ENCODE measurements at places on chromosomes 5 and 9.

DNA sequence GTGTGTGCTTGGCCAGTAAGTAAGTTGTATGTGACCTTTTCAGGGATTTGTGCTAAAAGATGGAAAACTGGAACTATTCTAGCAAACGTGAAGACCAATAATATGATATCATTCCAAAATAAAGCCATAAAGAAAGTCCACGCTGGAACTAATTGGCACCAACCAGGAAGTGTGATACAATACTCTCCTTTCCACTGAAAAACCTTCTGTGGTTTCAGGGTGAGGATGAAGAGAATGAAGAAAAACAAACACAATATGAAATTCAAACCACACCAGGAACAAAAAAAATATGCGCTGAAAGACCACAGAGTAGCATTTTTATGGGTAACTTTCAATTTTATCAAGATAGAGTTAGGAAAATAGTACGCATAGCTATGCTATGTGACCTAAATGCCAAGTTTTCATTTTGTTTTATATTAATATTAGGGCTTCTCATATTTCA is 105.8 kb downstream of the EFNA5 start:
- no peak for DNase-seq

- no peak for DNase-seq
Observed at GRCh38 chr9:16515207-16515606, 355.3 kb downstream of the BNC2 start.

DNA sequence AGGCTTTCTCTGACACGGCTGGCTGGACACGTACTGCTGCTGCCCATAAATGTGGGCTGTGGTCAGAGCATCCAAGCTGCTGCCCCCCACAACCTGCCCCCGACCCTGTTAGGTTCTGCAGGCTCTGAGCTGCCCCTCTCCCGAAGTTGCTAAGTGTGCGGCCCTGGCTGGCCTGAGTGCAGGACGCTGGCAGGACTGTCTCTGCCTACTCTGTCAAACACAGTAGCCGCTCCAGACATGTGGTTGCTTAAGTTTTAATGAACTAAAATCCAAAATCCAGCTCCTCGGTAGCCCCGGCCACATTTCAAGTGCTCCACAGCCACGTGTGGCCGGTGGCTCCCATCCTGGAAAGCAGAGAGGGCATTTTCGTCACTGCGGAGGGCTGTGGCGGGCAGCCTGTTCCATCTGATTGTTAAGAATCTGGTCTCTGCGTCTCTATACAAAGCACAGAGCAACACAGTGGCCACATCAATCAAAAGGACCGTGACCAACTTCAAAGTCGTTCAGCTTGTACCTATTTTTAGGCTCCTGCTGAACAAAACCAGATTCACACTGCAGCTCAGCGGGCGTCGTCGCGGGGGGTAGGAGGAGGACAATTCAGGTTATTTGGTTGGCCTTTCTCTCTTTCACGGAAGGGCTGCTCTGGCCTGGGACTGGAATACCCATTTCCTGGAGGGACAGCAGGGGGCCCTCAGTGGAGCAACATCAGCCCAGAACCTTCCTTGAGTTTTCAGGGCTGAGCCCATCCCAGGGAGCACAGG is 68.9 kb downstream of the PTCH1 start:
- no peak for DNase-seq

GRCh38 chr9:121232251-121232650 is 30.6 kb upstream of the RAB14 start:
- DNase-seq, result no peak

DNA sequence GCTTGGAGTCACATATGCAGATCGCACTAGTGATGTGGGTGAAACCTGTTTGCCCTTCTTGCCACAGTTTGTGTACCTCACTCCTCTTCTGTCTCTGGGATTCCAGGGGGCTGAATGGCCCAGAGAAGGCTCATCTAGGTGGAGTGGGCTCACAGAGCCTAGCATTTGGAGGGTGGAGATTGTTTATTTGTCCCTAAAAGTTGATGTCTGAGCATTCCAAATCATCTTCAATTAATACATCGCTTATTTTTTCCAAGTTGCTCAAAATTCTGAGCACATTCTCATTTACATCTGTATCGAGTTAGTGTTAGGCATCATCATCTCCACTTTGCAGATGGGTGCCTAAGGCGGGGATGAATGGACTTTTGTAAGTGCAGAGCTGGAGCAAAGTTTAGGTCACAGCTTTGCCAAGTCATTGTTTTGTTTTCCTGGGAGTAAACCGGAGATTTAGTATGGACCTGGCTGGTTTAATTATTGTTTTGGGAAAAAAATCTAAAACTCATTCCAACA is 2.0 kb downstream of the ABL1 start:
- DNase-seq, result no peak

DNA sequence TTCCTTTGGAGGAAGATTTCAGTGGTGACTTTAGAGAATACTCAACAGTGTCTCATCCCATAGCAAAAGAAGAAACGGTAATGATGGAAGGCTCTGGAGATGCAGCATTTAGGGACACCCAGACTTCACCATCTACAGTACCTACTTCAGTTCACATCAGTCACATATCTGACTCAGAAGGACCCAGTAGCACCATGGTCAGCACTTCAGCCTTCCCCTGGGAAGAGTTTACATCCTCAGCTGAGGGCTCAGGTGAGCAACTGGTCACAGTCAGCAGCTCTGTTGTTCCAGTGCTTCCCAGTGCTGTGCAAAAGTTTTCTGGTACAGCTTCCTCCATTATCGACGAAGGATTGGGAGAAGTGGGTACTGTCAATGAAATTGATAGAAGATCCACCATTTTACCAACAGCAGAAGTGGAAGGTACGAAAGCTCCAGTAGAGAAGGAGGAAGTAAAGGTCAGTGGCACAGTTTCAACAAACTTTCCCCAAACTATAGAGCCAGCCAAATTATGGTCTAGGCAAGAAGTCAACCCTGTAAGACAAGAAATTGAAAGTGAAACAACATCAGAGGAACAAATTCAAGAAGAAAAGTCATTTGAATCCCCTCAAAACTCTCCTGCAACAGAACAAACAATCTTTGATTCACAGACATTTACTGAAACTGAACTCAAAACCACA is 67.4 kb downstream of the VCAN start:
- no peak for DNase-seq

DNA sequence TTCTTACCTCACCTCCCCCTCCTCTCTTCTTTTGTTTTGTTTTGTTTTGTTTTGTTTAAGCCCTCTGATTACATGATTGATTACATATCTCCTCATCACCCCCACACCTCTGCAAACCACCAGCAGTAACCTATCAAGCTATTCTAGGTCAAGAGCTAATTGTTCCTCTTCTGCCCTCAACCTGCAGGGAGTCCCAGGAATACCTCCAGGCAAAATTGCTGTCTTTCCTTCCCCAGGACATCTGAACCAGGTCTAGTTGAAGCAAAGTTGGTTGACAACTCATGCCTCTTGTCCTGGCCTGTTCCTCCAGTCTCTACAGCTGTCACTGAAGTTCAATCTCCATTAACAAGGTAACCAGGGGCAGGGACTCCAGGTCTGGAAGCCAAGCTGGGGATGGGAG is 80.0 kb upstream of the PTGER4 start:
- DNase-seq, result no peak

DNA sequence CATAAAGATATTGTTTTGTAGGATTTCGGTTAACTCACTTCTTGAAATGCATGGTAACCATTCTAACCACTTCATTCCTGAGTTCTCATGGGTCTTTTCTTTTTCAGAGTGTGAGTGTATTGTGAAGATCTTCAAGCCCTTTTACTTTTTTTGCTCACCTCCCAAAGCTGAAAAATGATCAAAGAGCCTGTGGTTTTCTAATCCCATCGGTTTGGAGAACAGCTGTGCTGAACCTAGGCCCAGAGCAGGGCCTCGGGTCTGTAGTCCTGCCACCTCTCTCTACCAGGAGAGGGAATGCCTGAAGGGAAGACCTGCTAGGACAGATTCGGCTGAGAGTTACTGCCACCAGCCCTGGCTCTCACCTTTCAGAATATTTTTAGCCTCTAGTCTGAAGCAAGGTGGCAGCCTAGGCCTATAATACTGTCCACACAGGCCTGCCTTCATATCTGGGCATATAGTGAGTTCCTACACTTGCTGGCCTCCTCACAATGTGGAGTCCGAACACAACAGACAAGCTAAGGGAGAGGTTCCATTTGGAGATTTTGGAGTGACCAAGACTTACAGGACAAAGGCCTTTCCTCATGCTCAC is 13.8 kb downstream of the RGMB start:
- DNase-seq, result no peak

GRCh38 chr5:169583101-169583423 is 511 bp upstream of the SPDL1 start:
- DNase-seq, result no peak

Measured in stimulated activated CD4-positive, alpha-beta T cell treated with anti-CD3 and anti-CD28 coated beads, Interleukin-4, amount 100 ng/mL, for 48 hours (primary cell).